ENCODE measurements at places on chromosomes 16 and 17.

DNA sequence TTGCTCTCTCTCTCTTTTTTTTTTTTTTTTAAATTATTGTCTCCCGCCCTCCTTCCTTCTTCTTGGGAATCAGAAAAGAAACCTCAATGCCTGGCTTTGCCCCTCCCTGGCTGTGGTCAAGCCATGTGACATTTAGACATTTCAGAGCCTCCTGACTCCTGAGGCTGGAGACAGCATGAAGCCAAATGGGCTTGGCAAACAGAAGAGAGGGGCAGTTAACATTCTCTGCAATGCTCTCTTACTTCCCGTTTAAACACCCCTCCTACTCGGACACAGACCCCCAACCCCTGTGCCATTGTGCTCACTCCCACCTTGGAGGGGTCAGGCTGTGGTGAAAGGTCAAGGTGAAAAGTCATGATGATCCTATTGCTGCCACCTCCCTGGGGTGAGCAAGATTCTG is 14.7 kb upstream of the MEOX1 start:
- DNase-seq = no peak

GRCh38 chr16:75083813-75084212 is 32.8 kb downstream of the LDHD start:
- DNase-seq = no peak

GRCh38 chr16:14300705-14301168 is 229.6 kb downstream of the MRTFB start:
- no peak for DNase-seq

DNA sequence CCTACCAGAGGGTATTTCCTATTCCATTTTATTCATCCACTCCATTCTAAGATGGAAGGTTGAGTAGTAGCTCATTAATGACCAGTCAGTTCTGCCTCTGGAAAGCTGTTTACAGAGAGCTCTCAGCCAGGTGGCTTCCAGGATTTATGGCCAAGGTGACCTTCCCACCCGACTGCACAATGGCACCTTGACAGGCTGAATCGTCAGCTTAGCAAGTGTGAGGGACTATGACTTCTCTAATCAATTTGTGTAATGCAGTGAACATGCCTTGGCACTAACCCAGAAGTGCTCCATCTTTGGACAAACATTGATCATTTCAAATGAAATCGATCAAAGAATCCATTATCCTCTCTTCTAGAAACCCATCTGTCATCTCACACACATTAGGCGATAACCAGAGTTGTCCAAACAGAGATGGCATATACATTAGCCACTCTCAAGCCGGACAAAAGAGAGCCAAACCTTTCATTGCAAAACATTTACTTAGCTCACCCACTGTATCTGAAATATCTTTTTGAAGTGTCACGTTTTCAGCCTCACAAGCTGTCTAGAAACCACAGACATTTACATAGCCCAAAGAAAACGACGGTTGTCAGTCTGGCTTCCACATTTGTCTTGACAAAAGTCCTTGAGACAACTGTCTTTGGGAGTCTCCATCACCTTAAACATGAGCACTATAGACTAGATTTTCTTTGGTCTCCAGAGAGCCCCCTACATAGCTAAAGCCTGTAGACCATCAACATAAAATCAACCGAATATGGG is 35.6 kb downstream of the CLEC3A start:
- no peak for DNase-seq

- DNase-seq = no peak
These were observed 53.1 kb upstream of the ABCC11 start for GRCh38 chr16:48300391-48300856.

Data from cerebellar nuclear complex (tissue), 1 donor.